ENCODE measurements at places on chromosomes 3 and 15.
A peak's percentile ranks its signal among the peaks of the same experiment; 100 is the strongest.

DNA sequence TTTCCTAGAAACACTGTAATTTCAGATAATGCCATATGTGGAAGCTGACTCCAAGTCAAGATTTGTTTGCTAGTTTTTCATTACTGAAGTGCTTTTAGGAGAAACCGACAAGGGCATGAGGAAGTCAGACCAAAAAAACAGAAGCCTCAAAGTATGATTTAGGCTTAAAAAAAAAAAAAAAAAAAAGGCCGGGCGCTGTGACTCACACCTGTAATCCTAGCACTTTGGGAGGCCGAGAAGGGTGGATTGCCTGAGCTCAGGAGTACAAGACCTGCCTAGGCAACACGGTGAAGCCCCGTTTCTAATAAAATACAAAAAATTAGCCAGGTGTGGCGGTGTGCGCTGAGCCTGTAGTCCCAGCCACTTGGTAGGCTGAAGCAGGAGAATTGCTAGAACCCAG is 11.6 kb downstream of the RPL15 start:
- DNase-seq, result no peak

GRCh38 chr3:148062590-148062989 is 635.1 kb upstream of the AGTR1 start:
- DNase-seq, result no peak

- DNase-seq, result no peak
Measured at GRCh38 chr3:5317557-5317956, 130.1 kb downstream of the EDEM1 start.

DNA sequence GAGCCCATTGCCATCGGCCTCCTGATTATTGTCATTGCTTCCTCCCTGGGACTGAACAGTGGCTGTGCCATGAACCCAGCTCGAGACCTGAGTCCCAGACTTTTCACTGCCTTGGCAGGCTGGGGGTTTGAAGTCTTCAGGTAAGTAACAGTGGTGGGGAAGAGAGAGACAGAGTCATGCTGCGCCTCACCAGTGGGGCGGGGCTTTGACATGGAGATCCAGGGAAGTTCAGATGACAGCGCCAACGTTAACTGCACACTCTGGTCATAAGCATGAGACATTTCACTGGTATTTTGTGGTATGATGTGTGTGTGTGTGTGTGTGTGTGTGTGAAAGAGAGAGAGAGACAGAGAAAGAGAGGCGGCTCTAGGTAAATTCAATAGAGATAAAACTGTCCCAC is 41.0 kb downstream of the AQP9 start:
- DNase-seq, result no peak

GRCh38 chr3:120147072-120147871 is 53.0 kb upstream of the GSK3B start:
- peak; percentile 24 for DNase-seq

DNA sequence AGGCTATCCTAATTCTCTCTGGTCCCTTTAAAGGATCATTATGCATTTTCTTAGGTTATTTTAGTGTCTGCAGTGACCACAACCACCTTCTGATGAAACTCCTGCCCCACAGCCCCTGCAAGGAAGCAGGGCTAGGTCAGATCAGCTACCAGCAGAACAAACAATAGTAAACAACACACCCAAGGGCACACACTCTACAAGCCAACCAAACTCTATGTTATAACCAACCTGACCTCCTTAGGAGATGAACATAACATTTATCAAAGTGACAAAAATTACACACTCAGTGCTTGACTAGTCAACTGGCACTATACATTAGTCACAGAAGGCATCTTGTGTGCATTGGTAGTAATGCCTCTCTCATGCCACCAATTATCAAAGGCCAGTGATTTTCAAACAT is 17.3 kb downstream of the DENND6A start:
- no peak for DNase-seq

- no peak for DNase-seq
Measured at GRCh38 chr15:46892621-46893160, 824.6 kb upstream of the SEMA6D start.

DNA sequence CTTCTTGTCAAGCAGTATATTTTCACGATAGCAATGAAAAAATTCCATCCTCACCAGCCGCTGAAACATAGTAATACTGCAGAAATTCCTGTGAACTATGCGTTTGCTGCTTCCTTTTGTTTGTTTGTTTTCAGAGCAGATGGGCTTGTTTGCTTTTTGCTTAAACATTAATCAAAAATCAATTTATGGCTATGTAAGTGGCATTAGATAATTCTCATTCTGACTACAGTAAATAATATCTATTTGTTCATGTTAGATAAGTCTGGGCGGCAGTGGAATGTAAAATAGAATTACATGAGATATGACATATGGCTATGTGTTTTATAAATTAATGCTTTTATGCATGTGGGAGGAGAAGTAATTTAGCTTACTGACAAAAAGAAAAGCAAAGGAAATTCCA is 163.7 kb downstream of the PGPEP1L start:
- no peak for DNase-seq

DNA sequence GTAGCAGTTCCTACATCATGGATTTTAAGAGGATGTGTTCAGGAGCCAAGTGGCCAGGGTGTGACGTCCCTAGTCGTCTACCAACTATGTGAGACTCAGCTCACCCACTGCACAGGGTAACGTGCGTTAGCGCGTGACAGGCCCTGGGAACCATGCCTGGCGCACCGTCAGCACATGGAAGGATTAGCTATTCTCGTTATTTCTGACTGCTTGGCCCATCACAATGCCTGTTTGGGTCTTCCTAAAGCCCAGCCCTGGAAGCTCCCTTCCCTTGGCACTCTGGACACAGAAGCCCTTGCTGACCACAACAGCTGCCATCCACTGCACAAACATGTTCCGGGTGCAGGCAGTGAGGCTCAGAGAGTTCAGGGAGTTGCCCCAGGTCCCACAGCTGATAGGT is 91.0 kb upstream of the RPL32 start:
- DNase-seq, result no peak

DNA sequence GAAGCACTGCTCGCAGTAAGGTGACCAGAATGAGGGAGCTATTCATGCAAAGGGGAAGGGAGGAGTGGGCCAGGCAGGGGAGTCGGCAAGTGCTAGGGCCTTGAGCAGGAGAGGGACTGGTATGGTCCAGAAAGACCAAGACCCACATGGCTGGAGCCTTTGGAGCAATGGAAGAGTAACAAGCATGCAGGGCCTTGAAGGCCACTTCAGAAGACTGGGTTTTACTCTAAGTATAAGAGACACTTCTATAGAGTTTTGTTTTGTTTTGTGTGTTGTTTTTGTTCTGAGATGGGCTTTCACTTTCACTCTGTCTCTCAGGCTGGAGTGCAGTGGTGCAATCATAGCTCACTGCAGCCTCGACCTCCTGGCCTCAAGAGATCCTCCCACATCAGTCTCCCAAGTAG is 42.0 kb downstream of the BFSP2 start:
- DNase-seq, result no peak

- DNase-seq, result no peak
Measured at GRCh38 chr3:112089956-112090886, 4.0 kb downstream of the C3orf52 start.

DNA sequence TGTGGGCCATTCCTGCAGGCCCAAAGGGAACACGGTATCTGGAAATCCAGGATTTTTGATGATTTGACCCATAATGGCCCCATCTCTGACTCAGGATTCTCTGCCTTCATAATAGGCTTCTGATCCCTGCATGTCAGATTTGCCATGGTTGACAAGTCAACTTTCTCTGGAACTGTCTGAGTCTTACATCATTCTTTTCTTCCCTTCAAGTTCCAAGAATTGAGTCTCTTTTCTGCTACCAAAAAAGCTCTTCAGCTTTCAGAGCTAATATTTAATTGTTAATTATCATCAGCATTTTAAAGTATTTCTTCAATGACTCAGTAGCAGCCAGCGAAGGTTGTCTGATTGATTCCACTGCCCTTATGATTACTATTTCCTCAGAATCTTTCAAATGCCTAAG is 244.4 kb upstream of the COL8A1 start:
- DNase-seq, result no peak

DNA sequence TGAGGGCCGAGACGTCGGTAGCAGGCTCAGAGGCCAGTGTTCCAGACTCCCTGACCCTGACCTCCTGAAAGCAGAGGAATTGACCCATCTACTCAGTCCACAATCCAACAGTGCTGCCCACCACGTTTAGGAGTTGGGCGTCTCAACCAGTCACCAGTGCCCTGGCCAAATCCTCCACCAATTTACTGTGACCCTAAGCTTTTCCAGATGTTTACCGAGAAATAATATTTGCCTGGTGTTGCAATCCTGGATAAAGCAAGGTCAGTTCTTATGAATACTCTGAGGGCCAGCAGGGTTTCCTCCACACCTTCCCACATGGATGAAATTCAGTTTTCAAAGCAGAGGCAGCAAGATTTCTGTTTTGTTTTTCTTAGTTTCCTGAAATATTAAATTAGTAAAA is 7.5 kb upstream of the APOD start:
- DNase-seq, result no peak

DNA sequence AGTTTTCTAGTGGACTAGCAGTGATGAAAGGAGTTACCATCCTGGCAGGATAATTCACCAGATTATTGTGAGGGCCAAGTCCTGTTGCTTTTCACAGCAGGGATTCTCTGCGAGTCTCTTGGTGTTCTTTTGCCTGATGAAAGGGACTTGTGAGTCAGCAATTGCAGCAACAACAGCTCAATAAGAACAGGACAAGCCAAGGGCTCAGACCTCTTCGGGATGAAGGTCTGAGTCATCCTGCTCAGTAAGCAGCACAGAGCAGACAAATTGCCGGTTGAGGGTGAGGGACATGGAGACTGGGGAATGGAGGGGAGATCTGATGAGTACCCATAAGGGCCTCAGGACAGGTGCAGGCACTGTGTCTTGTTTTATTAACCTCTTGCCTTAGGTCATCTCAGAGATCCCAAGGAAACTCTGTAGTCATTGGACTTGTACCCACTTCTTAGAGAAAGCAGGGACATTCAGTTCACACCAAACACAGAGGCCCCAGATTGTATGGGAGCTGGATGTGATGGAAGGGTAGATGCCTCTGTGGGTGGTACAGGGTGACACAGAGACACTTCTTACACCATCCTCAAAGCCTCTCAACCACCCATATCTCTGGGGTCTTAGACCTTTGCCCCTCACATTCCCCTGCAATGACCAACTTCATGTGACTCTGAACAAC is 173.8 kb upstream of the TLE3 start:
- no peak for DNase-seq

DNA sequence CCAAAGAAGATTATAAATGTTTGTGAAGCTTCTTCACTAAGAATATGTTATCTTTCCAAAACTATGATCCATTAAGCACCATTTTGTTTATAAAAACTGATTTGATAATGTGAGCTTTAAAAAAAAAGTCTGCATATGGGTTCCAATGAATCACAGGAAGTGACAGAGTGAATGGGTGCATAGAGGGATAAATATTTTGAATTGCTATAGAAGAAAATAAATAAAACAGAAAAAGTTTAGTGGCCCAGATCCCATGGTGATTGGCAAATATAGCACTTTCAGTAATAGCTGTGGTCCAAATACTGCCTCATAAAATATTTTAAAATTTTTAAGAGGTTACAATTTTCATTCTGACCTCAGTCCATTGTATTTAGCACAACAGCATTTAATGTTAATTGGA is 19.2 kb downstream of the CPA3 start:
- no peak for DNase-seq

- DNase-seq, result no peak
Measured at GRCh38 chr3:194019398-194020165, 116.4 kb upstream of the HES1 start.

GRCh38 chr3:185960522-185961288 is 22.9 kb upstream of the TRA2B start:
- no peak for DNase-seq

- DNase-seq, result no peak
Measured at GRCh38 chr3:97830638-97831037, 8.8 kb downstream of the CRYBG3 start.

DNA sequence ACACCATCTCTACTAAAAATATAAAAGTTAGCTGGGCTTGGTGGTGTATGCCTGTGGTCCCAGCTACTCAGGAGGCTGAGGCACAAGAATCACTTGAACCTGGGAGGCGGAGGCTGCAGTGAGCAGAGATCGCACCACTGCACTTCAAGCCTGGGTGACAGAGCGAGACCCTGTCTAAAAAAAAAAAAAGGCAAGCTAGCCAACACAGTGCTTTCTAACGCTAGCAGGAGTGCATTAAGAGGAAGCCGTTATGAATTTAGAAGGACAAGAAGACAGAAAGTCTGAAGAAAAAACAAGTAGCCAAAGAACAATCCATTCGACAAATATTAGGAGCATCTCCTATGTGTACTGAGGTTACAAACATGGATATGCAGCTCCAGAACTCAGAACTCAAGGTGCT is 28.6 kb downstream of the BHLHE40 start:
- no peak for DNase-seq

- DNase-seq, result no peak
Measured at GRCh38 chr15:79829950-79830349, 66.9 kb downstream of the MTHFS start.

DNA sequence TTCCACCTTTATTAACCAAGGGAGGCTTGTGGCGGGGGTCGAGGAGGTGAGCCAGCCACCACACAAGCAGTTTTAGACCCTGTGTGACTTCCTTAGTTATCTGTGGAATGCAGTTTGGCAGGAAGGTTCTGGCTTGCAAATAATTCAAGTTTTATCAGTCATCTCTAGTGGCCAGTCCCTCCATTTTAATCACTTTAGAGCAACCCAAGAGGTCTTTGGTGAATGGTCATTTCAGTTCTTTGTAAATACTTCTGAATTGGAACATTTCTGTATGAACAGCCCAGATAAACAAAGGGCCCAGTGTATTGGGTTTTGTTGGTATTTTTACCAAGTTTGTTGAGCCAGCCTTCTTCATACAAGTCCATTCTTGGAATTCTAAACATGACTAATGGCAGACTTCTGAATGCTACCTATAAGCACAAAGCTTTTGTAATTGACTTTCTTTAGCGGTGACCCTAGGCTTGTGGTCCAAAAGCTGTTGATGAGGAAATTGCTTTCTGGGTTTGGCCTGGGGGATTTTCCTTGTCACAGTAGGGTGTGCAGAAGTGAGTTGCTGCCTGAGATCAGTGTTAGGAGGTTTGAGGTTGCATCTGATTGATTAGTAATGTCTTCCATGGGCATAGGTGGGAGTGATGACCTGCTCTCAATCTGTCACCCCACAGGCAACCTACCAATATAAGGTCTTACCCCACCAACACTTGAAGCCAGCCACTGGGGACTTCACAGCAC is 193.3 kb upstream of the TOPAZ1 start:
- no peak for DNase-seq

DNA sequence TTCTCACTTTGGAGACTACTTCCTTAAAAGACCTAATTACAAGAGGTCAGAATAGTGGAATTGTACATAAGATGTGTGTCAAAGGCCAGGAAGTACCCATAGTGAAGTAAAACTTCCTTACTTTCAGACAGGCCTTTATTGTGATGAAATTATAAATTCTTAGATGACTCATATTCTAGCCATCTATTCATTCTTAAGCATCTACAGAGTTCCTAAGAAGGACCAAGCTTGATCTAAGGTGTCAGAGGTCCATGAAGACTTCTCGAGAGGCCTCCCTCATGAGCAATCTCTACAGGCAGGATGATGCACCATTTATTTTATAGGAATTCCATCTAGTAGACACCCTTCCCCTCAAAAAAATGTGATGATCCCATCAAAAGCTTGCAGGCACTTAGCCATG is 493.3 kb downstream of the MAGI1 start:
- DNase-seq, result no peak

- DNase-seq, result no peak
Measured at GRCh38 chr15:41018534-41018933, 65.3 kb downstream of the CHAC1 start.
